ENCODE measurements at places on chromosomes 7 and 10.

DNA sequence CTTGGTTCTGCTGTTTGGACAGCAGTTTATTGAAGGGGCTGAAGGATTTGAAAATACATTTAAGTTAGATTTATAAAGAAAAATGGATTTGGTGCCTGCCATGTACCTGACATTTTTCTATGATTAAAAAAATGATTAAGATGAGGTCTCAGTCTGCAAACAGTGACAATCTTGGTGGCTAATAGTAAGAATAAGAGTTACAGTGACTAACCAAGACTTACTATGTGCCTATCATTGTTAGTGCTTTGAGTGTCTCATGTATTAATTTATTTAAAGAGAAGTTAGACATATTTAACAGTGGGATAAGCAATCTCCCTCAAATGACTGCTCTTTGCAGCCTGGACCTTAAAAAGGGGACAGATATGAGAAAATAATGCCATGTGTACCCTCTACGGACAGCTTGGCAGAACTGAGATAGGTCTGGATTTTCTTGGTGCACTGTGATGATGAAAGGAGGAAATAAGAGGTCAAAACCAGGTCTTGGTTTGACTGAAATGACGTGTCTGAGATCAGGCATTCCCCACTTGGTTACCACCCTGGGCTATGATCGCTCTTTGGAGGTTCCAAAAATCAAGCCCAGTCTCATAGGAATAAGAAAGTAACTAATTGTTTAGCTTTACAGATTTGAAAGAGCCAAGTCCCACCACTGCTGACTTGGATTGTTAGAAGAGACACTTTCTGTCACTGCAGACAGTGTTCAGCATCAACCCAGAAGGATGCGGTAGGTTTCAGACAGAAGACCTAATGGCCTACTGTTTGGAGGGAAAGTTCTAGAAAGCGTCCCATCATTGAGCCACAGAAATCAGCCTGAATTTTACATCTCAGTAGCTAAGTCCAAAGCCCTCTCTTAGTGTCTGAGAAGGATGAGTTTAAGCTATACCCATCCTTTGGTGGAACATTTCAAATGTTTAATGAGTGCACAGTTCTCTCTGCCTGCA lies 2.1 kb downstream of the CASP7 start:
- no peak for DNase-seq

- DNase-seq = peak; percentile 1
Measured at GRCh38 chr10:128631801-128632241, 505.6 kb upstream of the MKI67 start.

DNA sequence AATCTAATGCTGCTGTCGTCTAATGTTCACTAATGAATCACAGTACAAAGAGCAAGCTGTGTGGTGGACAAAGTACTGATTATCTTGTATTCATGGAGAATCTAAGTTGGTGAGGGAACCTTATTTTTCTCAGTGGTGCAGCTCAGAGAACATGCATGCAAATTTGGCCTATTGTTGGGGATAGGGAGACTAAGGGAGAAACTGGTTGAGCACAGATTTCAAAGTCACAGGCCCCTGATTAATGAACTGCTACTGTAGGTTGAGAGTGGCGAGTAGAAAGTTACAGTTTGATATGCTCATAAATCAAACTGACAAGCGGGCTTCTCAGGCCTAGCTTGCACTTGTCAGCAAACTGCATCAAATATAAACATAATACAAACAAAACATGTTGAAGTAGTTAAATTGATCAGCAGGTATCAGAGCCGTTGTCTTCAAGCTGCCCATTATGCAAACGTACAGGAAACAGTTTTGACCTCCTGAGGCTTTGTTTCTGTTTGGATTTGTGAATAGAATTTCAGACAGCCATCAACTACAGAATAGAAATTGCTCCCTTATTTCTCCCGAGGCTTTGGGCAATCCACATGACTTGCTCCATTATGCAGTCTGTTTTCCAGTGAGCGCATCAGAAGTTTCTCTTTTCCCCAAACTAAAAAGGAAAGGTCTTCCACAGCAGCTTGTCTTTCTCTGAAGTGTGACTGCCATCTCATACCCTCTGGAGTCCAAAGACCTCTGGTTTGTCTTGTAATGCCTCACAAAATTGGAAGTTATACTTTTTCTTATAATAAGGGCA lies 215.8 kb downstream of the FOXP2 start:
- no peak for DNase-seq

DNA sequence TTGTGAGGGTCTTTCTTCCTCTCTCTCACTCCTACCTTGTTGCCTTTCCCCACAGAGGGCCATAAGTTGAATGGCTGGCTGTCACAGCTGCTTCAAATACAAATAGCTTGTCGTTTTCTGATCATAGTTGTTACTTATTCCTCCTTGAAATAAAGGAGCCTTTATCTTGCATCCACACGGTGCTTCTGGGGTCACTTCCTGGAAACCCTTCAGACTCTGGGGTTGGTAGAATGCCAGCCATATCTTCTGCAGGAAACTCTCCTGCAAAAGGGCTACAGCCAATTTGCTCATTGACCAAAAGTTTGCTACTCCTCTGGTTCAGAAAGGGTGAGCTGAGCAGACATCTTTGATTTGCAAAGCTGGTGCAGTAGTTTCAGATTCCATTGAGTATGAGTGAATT lies 70.4 kb downstream of the FAM185A start:
- DNase-seq = no peak

GRCh38 chr7:128530855-128531104 lies 54.2 kb downstream of the METTL2B start:
- no peak for DNase-seq

GRCh38 chr10:45410807-45411606 lies 37.0 kb downstream of the ALOX5 start:
- no peak for DNase-seq

DNA sequence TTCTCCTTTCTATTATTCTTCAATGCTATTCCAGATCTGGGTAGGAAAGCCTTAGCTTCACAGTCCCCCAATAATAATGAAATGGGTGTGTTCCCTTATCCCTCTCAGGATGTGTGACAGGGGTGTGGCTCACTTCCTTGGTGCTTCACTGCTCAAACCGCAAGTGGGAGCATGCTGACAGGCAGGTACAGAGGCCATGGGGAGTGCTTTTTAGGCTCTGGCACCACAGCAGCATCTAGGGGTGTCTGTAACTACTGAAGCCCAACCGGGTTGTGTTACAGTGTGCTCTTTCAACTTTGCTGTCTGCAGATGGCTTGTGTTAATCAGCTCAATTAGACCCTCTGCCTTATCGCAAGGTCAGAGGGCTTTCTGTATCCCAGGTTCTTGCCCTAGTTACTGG lies 79.4 kb upstream of the CYP2C9 start:
- no peak for DNase-seq

- DNase-seq = no peak
Measured at GRCh38 chr7:48522692-48523091, 351.4 kb downstream of the ABCA13 start.

- DNase-seq = no peak
Measured at GRCh38 chr10:42744134-42744701, 38.4 kb upstream of the BMS1 start.

DNA sequence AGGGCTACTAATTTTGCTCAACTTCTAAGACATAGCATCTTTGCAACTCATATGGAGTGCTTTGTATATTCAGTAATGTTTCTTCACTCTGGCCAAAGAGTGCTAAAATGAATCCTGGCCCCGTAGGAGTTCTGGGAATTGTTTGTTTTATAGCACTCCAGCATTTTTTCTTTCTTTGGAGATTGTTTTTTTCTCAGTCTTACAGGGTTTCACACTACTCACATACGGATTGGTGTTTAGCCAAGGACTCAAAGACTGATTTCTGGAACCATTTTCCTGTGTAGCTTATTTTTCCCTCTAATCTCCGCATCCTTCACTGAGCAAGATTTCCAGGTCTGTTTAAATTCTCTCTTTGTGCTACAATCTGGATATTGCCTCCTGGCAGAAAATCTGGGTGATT lies 6.4 kb downstream of the TAS2R41 start:
- no peak for DNase-seq

- no peak for DNase-seq
Measured at GRCh38 chr10:124198871-124199270, 105.5 kb upstream of the CHST15 start.

- DNase-seq = no peak
Measured at GRCh38 chr10:80660736-80661135, 123.0 kb downstream of the SH2D4B start.

GRCh38 chr10:111085690-111086353 lies 9.0 kb downstream of the ADRA2A start:
- DNase-seq = no peak

- DNase-seq = no peak
Measured at GRCh38 chr10:74825371-74826141, 844 bp upstream of the KAT6B start.

DNA sequence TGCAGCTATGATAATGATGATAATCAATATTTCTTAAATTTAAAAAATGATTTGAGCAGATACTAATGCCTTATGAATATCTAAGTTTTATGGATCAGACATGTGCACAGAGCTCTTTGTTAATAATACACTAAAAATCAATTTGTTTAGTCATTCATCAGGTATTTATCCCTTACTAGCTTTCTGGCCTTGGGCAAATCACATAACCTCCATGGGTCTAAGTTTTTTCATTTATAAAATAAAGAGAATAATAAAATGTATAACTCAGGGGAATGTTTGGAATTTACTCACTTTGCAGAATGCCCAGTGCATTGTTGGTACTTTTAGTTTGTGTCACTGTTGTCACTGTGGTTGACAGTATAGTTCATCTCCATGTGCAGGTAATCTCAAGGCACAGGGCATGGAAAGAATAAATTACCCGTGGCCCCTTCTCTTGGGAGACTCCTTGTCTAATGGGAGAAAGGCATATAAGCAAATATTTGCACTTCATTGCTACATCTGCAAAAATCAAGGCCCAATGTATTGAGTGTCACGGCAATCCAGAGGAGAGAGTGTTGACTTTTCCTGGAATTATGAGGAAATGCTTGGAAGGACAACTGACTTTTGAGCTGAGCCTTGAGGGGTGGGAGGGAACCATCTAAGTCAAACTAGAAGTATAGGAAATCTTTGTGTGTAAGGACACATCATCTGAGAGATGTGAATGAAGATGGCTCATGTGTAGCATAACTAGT lies 64.7 kb upstream of the CTTNBP2 start:
- DNase-seq = no peak

- DNase-seq = no peak
Measured at GRCh38 chr10:116126954-116127695, 145.9 kb downstream of the GFRA1 start.

DNA sequence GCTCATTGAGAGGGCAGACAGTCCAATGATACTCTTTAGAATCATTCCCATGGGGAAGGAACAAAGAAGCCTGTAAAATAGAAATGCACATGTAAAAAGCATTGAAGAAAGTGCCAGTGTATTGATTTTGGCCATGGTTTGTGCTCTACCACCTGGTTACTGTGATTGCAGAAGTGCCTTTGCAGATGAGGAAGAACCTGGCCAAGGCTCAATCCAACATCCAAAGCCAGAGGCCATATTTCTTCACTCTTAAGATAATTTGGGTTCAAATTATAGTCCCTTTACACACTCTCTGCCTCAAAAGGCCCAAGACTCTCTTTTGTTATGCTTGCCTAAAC lies 122.1 kb downstream of the EGFR start:
- no peak for DNase-seq

- DNase-seq = no peak
Measured at GRCh38 chr7:25485026-25485425, 256.7 kb upstream of the NPVF start.

DNA sequence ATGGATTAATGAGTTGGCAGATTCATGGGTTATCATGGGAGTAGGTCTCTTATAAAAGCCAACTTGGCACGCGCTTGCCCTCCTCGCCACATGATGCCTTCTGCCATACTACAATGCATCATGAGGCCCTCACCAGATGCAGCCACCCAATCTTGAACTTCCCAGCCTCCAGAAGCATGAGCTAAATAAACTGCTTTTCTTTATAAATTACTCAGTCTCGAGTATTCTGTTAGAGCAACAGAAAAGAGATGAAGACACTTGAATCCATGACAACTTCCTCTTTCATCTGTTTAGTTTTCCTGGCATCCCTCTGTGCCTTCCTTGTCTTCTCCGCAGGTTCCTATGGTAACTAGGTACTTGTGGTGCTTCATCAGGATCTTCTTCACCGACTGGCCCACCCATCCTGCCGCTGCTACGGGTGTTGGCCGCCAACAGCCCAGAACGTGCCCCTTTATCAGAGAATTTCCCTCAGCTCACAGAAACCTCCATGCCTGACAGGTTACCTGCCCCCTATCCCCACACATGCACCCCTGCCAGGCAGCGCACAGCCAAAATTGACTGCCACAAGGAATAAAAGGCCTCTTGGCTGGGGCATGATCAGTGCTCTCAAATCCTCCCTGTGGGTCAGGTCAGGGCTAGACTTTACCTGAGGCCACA lies 28.0 kb upstream of the PPIF start:
- DNase-seq = no peak

DNA sequence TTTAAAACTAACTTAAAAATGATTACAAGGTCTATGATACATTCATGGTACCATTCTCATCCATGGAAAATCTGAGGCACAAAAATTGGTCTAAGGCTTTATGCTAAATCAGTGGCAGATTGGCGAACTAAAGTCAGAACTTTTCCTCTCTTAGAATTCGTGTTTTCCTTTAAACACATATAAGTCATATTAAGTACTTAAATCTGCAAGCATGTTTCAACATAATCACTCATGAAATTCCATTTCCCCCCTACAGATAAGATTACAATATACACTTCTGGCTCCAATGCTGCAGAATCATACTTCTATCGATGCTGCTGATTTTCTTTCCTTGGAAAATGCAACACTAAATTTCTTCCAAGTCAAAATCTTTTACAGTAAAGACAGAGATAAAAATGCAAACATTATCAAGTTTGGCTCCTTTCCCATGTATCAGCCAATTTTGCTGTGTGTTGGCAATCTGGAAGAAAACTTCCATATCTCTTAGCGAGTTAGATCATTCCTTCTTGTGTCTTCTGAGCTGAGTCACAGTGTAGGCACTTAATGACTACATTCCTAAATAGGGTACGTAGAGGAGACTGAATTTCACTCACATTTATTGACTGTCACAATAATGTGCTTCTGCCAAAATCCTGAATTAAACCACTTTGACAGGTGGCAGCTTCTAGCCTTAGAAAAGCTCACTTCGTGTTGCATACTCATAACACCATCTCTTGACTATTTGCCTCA lies 76.4 kb upstream of the LRRC17 start:
- peak; percentile 38 for DNase-seq

- no peak for DNase-seq
Measured at GRCh38 chr7:26584987-26585665, 279.3 kb downstream of the SKAP2 start.

- no peak for DNase-seq
Measured at GRCh38 chr7:133568544-133568943, 315.7 kb downstream of the EXOC4 start.

DNA sequence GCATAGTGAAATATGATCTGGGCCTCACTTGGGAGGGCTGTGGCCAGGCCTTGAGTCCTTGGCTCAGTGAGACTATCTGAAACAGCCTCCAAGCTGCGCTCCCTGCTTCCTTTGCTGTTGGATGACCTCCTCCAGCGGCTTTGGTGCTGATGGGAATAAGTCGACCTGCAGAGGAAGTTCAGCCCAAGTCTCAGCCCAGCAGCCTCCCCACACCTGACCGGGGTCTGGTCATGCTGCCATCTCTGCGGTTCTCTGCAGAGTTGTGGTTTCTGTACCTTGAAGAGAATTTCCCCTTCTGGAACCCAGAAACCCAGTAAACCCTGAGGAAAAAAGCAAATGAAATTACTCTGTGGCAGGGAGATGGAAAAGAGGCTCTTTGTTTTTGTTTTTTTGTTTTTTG lies 4.6 kb upstream of the RBAK start:
- DNase-seq = no peak
